ENCODE measurements at places on chromosomes 1 and 21. TPM values are rescaled to one million over a fixed set of nuclear protein-coding genes. Genes with fewer than 3 reads are reported as not detected.

FASLG gene
- total RNA-seq = 0.50 TPM

SPATA21 gene
- total RNA-seq = not detected

TMEM82 gene
- total RNA-seq = 2.0 TPM

GRCh38 chr21:26597981-26598380, 24.9 kb upstream of the CYYR1 start:
- no peak overlapping the region for H3K4me3 ChIP-seq
- no peak for DNase-seq
- no peaks in the 10 kb centered on the region for H3K27me3 ChIP-seq
- no peaks in the 10 kb centered on the region for H3K4me1 ChIP-seq

- H3K27me3 ChIP-seq = no peaks in the 10 kb centered on the region
- H3K4me3 ChIP-seq = no peak overlapping the region
- no peak for DNase-seq
- H3K4me1 ChIP-seq = no peaks in the 10 kb centered on the region
- H3K27ac ChIP-seq = no peak overlapping the region
Observed at GRCh38 chr1:201970334-201971159, 11.9 kb upstream of the RNPEP start.

DNA sequence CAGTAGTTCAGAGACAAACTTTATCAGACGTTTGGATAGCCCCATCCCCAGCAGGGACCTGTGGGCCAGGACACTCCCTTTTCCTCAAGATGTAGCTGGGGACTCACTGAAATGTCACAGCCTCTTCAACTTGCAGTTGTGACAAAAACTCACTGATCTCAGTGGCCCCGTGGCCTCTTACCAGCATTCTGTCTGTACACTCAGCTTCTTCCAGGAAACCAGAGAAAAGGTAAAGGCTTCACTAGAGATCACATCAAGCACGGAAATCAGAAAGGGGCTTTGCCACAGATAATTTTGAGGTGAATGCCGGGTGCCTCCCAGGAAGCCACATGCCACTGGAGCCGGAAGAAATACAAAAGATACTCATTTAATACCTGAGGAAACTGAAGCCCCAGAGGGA, 122.2 kb downstream of the CCDC185 start:
- DNase-seq = no peak
- no peaks in the 10 kb centered on the region for H3K27me3 ChIP-seq
- H3K4me3 ChIP-seq = no peak overlapping the region

DNA sequence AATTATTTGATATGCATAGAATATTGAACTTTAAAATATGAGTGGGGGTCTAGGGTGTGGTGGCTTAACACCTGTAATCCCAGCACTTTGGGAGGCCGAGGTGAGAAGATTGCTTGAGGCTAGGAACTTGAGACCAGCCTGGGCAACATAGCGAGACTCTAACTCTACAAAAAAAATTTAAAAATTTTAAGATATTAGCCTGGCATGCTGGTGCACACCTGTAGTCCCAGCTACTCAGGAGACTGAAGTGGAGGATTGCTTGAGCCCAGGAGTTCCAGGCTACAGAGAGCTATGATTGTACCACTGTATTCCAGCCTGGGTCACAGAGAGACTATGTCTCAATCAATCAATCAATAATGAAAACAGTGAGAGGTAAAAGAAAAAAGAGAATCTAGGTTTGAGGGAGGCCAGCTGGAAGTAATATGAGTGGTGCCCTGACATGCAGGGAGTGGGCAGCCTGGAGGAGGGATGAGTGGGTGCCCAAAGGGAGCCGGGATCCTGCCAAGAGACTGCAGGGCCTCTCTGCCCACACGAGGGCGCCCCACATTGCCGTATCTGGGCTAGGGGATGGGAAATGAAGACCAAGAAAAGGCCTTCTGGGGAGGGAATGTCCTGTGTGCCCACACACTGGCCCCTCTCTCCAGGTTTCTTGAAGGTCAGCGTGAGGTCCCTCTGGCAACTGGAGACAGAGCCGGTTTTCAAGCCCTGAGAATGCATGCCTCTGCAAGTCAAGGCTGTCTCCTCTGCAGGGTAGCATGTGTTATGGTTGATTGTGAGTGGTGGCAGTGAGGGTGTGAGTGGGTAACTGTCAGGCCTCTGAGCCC, 93.9 kb upstream of the PPM1J start:
- no peak overlapping the region for H3K4me3 ChIP-seq
- peaks cover 3% of the 10 kb centered on the region for H3K4me1 ChIP-seq
- H3K27me3 ChIP-seq = no peaks in the 10 kb centered on the region

GRCh38 chr1:41382480-41383090, 21.4 kb downstream of the FOXO6 start:
- H3K27ac ChIP-seq = peak overlapping the region; percentile 40
- peaks cover 7% of the 10 kb centered on the region for H3K4me1 ChIP-seq
- H3K36me3 ChIP-seq = no peaks in the 10 kb centered on the region
- H3K27me3 ChIP-seq = peaks cover 12% of the 10 kb centered on the region

DNA sequence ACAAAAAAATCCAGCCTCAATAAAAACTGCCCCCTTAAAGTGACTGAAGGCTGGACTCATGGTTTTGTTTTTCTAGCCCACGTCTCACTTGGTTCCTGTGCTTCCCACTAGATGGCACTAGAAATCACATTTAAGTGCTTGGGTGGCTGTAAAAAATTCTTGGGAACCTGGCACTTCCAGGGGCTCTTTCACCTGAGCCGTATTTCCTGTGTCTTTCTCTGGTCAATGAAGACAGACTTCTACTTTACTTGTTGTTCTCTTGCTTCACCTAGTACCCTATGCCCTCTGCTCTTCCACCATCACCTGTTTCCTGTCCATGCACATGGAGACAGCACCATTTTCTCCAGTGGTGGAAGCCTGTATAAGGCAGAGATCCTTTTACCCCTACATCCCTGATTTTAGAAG, 20.0 kb downstream of the METTL13 start:
- no peaks in the 10 kb centered on the region for H3K4me1 ChIP-seq
- H3K36me3 ChIP-seq = peaks cover 4% of the 10 kb centered on the region
- no peak overlapping the region for H3K4me3 ChIP-seq
- DNase-seq = peak; percentile 44
- H3K27ac ChIP-seq = no peak overlapping the region

Measured in kidney (tissue), 22 donors.